ENCODE measurements at places on chromosomes 3 and 15.

- DNase-seq: no peak
These were observed 135.2 kb downstream of the CHSY1 start for GRCh38 chr15:101116681-101116976.

GRCh38 chr15:61011576-61012336, 217.3 kb downstream of the RORA start:
- no peak for DNase-seq

GRCh38 chr3:59268170-59268569, 218.3 kb upstream of the CFAP20DC start:
- DNase-seq: no peak

DNA sequence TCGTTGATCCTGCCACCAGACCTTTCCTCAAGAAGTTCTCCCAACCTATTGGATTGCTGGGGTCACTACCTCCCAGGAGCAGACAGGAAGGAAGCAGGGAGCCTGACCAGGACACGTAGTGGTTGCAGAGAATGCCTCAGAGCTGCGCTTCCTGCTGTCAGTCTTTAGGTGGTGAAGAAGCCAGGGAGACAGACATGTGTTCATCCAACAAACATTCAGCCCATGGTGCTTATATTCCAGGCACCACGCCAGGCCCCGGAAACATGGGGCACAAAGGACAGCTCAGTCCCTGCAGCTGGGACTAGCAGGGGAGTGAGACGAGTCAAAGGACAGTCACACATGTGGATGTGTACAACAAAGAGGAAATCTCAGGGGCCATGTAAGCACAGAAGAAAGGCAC, 26.0 kb upstream of the CORO2B start:
- no peak for DNase-seq

GRCh38 chr3:106482451-106482850, 613.6 kb upstream of the CBLB start:
- no peak for DNase-seq

DNA sequence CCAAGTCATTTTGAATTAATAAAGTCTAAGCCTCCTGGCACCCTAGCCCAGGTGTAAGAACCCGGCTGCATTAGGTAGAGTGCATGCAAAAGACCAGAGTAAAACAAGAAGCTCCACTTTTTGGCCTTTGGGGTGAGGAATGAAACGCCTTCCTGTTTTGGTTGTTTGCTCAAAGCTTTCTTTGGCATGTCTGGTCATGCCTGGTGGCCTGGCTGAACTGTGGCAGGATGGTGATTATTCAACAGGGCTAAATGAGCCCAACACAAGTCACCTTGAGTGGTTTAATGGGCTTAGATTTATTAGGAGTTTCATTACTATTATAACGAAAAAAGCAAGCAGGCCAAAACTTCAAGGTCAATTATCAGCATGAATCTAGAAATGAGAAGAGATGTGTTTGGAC, 40.9 kb upstream of the LDHAL6B start:
- peak; percentile 89 for DNase-seq

DNA sequence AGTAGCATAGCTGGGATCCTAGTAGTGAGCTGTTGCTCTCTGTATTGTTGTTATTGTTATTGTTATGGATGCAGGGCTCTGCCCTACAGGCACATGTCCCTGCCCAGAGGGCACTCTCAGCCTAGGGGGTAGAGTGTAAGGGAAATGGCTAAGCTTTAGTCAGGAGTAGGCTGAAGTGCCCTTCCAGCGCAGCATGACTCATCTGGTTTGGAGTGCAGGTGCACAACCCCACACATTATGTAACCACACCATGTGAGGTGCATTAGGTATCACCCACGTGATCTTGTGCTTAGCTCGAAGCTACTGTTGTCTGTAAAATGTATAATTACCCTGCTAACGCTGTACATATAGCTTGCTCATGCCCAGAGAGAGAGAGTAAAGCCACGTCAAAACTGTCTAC, 48.3 kb upstream of the TIPARP start:
- DNase-seq: no peak

Data from T47D (cell line).